Stimulated activated effector memory CD8-positive, alpha-beta T cell treated with anti-CD3 and anti-CD28 coated beads, Interleukin-12 subunit alpha, Interleukin-12 subunit beta, amount 100 ng/mL, for 72 hours (primary cell): ENCODE measurements at places on chromosomes 3 and 15.

GRCh38 chr15:66480267-66480666 lies 17.3 kb downstream of the SNAPC5 start:
- DNase-seq, result no peak

DNA sequence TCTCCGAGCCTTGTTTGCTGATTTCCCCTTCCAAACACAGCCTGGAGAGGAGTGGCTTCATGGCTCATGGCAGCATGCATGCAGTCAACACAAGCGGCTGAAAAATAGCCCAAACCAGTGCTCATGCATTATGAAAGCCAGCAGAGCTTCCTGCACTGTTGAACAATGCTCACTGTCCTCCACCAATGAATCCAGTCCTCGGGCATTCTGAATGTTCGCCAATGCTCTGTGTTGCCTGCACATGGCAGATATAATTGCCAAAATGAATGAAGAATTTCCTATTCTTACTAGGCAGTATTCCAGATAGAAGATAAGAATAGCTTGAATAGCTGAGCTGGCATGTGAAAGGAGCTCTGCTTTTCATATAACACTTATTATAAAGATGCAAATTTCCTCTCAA lies 252.7 kb downstream of the ROBO1 start:
- DNase-seq, result no peak

DNA sequence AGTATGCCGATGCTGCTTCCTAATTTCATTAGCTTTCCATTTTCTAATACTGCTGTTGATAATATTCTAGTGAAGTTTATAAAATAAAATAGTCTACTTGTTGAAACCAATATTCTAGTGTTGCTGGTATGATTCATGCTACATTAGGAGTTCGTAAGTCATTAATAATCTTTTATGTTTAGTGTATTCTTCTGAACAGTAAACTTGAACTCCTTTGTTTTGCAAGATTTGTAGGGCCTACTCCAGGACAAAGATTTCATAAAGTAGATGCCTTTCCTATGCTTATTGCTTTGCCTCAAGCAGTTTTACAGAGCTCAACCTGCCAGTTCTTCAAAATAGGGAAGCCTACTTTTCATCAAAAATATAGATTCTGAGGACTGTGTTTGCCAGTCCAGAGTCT lies 111.5 kb downstream of the RSRC1 start:
- DNase-seq, result no peak

GRCh38 chr3:115660646-115661337 lies 37.5 kb downstream of the GAP43 start:
- no peak for DNase-seq

DNA sequence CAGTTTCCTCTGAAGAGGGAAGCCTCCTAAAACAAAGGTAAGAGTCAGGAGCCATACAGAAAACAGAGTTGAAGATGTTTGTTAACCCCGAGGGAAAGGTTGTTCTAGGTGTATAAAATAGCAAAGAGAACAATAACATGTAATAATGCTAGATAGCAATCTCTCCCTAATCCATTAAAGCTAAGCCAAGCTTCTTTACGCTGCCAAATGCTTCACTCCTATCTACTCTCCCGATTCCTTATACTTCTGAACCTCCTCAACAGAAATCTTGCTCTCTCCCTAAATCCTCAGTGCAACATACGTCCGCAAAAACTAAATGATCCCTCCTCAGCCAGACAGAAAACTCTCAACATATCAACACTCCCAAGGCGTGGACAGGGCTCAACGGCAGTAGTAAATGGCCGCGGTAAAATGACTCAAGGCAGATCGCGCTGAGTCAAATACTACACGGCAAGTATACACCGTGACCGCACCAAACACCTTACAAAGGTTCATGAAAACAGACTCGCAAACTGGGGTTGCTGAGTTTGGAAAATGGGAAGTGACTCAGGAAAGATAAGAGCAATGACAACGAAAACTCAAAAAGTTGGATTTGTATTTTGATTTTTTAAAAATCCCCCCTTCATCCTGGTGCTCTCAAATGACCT lies 682 bp downstream of the CLDND1 start:
- DNase-seq, result peak; percentile 40

- DNase-seq, result no peak
Observed at GRCh38 chr15:34773917-34774316, 19.1 kb upstream of the GJD2 start.

DNA sequence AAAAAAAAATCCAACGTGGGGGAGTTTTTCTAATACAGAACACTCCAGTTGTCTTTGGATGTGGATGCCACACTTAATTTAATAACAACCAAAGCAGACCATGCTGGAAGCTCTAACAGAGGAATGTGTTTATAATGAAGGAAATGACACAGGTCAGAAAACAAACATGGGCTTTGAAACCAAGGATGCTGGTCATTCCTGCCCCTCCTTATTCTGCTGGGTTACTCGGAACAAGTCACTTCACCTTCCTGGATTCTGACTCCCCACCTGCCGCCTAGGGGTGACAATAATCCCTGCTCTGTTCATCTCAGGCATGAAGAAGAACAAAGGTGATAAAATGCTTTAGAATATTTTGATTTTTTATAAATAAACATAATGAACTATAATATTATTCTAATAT lies 240.9 kb upstream of the ADAMTS9 start:
- DNase-seq, result no peak

DNA sequence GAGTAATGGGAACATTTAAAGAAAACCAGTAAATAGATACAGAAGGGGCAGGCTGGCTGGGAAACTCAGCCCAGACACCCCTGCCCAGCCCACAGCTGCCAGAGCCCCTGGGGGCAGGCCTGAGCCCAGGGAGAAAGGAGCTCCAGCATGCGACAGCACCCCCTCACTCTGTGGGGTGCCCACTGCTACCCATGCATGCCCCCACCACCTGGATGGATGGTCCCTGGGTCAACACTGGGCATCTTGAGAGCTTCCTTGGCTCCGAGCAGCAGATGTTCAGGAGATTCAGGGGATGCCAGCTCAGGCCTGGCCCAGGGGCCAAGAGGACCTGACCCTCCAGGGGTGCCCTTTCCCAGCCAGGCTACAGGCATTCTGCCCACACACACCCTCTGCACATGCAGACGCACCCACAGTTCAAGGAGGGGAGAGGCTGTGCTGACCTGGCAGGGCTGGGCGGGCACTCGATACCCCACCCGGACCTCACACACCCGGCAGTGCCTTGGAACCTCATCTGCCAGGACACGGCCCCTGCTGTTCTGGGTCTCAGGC lies 31.5 kb downstream of the PTH1R start:
- no peak for DNase-seq

DNA sequence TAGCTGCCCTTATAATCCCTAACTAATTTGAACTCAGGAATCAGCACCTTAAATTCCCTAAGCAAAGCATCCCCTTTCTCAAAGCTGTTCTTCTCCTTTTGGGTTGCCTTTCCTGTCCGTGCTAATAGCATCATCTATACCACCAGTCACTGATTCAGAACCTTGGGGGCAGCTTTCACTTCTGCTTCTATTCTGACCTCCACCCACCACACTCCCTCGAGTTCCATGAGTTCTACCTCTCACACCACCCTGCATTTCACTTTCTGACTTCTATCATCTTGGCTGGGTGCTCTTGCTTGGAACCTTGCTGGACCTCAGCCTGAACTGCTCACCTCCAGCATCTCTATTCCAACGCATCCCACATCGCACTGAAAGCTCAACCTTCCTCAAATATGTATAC lies 55.4 kb upstream of the KCNMB2 start:
- DNase-seq, result no peak

- no peak for DNase-seq
Observed at GRCh38 chr15:57596978-57597377, 5.3 kb downstream of the MYZAP start.

- no peak for DNase-seq
Observed at GRCh38 chr3:15932348-15933300, 134.8 kb upstream of the ANKRD28 start.
